ENCODE measurements at places on chromosomes 5 and 9. TPM values are rescaled to one million over a fixed set of nuclear protein-coding genes. Genes with fewer than 3 reads are reported as not detected.

Gene PCDHGC5
- 16.4 TPM for total RNA-seq

Gene PCDHB7
- 6.8 TPM for total RNA-seq

Gene VPS13A
- 91.8 TPM for total RNA-seq

Gene AQP7
- total RNA-seq: 0.54 TPM

Gene ANP32B
- 7.8 TPM for total RNA-seq

Gene SMIM32
- total RNA-seq: 0.27 TPM

Gene CDC14B
- total RNA-seq: 18.2 TPM

Gene CXCL14
- 0.73 TPM for total RNA-seq

Gene UBAP1
- 19.6 TPM for total RNA-seq

DNA sequence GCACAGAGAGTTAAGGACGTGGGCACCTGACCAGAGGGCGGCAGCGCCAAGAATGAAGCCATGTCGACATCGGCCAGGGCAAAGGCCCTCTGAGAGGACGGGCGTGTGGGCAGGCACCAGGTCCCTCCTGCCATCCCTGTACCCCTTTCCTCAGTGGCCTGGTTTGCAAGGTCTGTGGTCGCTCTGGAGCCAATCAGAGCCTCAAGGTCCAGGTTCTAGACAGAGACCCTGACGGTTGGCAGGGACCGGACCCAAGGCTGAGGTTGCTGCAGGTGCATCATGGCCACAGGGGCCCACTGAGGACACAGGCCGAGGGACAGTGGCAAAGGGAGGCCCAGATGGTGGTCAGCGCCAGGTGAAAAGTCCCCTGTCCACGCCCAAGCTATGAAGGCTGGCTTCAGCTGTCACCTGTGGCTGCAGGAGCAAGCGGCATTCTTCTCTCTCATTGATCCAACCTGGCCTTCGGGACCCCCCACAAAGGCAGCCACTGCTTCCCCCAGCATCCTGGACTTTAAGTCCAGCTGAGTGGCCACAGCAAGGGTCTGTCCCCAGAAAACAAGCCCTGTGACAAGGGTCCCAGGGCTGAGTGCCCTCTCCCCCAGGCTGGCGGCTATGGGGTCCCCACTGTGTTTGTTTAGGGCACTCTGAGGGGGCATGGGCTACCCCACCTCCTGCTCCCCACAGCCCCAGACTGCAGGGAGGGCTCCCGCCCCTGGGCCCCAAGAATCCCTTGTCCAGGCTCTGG lies 48.9 kb downstream of the VAV2 start:
- DNase-seq: no peak

DNA sequence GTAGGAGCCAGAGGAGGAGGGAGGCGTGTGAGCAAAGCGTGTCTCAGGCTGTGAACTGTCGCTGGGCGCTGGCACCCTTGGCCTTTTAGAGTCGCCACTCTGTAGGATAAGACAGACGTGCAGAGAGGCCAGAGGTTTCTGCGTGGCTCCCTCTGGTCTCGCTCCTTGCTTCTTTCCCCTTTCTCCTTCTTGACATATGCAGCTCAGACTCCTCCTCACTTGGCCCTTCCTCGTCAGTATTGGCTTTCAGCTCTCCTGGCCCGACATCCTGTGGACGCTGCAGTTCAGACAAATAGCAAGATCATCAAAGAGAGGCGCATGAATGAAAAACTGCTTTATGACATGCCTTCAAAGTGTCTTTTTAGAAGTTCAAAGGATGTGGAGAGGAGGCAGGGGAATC lies 116.8 kb upstream of the SPRY4 start:
- DNase-seq: peak; percentile 45

DNA sequence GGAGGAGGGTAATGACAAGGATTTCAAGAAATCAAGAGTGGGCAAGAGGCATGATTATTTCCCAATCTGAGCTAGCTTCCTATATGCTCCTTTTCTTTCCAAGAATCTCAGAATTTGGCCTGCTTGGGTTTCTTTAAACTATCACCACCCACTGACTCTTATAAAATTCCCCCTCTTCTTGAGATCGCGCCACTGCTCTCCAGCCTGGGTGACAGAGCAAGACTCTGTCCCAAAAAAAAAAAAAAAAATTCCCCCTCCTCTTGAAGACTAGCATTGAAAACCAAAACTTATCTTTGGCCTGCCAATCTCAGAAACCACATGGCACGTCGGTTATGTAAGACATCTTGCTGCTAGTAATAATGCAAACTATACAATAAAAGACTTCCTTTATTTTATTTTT lies 3.4 kb upstream of the DMXL1 start:
- DNase-seq: no peak

DNA sequence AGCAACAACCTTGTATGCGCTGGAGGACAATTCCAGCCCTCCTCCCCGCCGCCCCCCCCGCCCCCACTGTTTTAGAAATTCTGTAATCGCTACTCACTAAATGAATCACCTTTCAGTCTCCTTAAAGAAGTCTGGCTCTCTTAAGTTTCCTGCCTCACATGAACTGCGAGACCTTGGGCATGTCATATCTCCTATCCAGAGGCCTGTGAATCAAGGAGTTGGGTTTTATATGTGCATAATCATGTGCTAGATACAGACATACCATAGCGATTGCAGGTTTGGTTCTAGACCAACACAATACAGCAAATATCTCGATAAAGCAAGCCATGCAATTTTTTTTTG lies 337 bp upstream of the DMAC1 start:
- no peak for DNase-seq

- peak; percentile 10 for DNase-seq
Observed at GRCh38 chr5:150945947-150946346, 41.2 kb upstream of the ZNF300 start.

DNA sequence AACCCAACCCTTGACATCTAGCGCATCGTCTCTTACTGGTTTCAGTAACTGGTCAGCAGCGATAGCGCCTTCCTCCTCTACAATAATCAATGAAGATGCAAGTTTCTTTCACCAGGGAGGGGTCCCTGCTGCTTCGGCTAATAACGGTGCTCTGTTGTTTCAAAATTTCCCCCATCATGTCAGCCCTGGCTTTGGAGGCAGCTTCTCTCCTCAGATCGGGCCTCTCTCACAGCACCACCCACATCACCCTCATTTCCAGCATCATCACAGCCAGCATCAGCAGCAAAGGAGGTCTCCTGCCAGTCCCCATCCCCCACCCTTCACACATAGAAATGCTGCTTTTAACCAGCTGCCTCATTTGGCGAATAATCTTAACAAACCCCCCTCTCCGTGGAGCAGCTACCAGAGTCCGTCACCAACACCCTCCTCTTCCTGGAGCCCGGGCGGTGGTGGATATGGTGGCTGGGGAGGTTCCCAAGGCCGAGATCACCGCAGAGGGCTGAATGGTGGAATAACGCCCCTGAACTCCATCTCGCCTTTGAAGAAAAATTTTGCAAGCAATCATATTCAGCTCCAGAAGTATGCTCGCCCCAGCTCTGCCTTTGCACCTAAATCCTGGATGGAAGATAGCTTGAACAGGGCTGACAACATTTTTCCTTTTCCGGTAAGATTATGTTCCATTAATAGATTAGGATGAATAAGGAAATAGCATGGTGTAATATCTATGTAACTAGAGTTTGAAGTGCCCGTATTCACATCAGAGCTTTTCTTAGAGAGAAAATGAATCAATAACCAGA lies 2.2 kb downstream of the CPEB4 start:
- DNase-seq: peak; percentile 43

DNA sequence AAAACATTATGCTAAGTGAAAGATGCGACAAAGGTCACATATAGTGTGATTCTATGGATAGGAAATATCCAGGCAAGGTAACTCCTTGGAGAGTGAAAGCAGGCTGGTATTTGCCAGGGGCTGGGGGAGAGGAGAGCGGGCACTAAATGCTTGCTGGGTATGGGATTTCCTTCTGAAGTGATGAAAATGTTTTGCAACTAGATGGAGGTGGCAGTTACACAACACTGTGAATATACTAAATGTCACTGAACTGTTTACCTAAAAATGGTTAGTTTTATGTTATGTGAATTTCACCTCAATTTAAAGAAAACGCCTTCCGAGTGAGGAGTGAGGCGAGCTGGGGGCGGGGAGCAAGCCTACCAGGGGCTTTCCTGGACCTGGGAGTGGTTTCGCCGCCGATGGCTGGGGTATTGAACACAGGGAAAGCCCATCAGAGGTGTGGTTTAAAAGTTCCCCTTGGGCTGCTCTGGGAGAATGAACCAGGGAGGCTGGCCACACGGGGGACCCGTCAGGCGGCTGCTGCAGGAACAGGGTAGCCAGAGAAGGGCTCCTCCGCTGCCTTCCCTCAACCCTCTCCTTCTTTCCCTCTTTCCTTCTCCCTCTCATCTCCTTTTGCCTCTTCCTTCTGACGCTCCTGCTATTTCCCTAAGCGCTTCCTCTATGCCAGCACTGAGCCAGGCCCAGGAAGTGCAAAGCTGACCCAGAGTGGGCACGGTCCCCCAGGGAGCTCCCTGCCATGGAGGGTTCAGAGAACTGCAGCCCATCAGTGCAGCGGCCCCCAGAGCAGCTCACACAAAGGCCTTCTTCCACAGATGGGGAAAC lies 4.9 kb downstream of the AKNA start:
- DNase-seq: no peak

DNA sequence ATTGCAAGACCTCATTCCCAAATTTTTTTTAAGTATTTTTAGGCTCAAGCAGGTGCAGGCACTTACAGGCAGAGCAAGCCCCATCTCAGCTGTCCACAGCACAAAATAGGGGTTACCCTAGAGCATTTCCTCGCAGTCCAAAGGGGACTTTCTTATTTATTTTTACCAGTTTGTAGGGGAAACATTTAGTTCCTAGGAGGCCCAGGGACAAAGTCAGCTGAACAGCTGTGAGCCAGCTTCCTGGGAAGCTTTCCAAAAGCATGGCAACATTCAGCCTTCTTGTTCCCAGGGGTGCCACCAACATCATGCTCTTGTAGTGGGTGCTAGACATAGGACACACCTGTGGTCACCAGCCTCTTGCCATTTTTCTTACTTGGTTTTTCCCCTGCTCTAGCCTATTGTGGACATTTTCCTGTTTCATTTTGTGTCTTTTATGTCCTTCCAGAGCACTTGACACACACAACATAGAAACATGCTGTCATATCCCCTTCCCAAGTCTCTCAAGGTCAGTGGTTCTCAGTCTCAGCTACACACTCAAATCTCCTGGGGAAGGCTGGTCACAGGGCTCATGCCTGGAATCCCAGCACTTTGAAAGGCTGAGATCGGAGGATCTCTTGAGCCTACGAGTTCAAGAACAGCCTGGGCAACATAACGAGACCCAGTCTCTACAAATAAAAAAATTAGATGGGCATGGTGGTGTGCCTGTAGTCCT lies 38.2 kb downstream of the HAVCR1 start:
- no peak for DNase-seq

DNA sequence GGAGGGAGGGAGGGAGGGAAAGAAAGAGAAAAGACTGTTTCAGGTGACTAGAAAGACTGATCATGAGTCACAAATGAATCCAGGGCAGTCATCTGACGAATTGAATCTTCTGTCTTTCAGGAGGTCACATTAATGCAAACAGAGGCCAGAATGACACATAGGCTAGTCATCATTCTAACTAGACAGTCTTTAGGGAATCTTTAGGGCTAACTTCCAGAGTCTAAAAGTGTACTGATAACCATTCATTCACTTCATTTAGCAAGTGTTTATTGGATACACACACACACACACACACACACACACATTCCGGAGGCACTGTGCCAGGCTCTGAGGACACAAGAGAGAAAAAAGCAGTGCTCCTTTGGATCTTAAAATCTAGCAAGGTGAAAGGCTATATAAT lies 156.7 kb downstream of the EBF1 start:
- DNase-seq: no peak

GRCh38 chr5:120938604-120939003 lies 474.5 kb downstream of the PRR16 start:
- DNase-seq: no peak

DNA sequence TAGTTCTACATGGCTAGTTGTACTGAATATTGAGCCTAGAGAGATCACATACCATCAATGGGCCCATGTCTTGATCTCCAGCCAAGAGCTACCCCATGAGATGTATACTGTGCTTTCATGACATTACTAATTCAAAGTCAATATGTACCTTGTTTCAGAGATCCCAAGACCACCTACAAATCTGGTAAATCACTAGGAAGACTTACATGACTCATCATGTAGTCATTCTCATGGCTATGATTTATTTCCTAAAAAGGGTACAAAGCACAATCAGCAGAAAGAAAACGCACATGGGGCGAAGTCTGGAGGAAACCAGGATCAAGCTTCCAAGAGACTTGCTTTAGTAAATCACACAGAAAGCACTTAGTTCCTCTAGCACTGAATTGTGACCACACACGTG lies 103.0 kb downstream of the PCSK5 start:
- DNase-seq: no peak

DNA sequence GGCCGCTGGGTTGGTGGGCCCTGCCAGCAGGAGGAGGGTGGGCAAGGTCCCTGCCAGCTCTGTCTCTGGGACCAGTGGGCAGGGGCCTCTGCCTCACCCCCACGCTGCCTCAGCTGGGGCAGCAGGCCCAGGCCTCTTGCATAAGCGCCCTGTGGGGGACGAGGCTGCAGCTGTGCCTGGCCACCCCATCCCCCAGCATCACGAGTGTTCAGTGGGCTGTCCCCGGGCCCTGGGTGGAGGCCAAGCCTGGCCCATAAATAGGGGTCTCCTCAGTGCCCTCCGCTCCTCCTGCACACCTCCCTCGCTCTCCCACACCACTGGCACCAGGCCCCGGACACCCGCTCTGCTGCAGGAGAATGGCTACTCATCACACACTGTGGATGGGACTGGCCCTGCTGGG lies at the start of gene PTGDS:
Gene PTGDS, plus strand, starts transcription at position 282 of the 400 bp plus-strand sequence. Its CDS starts 75 bp downstream, at position 357.
- DNase-seq: peak; percentile 63

DNA sequence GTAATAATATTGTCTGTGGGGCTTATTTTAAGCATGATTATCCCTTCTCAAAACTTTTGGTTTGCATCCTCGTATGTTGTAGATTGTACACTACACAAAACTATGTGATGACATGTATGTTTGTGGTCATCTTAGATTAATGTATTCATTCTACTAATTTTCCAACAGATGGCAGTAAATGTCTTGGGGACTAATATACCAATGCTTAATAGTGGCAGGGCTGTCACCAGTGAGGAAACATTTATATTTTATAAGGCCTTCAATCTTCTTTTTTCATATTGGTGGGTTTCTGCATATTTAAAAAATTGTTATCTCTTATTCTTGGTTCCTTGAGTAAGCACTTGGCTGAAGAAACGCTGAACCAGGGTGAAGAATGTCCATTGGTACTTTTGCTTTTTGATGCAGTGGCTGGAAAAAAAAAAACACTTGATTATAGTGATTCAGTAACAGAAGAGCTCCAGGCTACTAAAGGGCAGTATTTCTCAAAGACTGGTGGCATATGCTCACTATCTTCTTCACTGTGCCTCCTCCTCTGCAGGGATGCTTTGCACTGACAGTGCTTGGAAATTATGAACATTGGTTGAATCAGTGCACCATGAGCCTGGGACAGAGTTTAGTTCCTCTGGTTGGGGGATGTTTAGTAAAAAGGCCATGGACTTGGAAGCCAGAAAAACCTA lies 530.3 kb downstream of the RASEF start:
- DNase-seq: peak; percentile 7
